ENCODE measurements at places on chromosomes 7 and 10.

DNA sequence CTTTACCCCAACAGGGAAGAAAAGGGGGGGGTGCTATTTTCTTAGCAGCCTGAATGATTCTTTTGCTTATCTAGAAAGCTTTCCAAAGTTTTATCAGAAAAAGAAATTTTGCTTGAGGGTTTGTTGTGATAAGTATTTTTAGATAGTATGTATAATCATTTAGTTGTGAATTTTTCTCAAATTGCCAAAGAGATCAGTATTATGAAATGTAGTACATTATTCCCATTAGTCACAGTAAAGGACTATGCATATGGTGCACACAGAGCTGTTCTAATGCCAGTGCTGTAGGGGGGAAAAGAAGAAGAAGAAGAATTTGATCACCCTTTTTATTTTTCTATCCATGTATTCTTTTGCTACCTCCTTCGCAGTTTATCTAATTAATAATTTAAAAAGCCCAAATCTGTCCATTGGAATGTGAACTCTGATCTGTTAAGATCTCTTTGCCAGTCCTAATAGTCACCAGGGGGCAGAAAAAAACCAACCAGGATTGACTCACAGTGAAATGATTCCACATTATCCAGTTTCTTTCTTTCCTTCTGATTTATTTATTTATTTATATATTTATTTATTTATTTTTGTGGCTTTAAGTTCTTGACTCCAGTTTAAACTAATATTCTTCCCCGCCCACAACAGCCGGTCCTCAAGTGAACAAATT is 4.7 kb downstream of the RBM20 start:
- DNase-seq: no peak

GRCh38 chr7:92613214-92613613 is 23.0 kb upstream of the FAM133B start:
- no peak for DNase-seq

- peak; percentile 15 for DNase-seq
Observed at GRCh38 chr10:127338399-127339110, 142.2 kb upstream of the INSYN2A start.

DNA sequence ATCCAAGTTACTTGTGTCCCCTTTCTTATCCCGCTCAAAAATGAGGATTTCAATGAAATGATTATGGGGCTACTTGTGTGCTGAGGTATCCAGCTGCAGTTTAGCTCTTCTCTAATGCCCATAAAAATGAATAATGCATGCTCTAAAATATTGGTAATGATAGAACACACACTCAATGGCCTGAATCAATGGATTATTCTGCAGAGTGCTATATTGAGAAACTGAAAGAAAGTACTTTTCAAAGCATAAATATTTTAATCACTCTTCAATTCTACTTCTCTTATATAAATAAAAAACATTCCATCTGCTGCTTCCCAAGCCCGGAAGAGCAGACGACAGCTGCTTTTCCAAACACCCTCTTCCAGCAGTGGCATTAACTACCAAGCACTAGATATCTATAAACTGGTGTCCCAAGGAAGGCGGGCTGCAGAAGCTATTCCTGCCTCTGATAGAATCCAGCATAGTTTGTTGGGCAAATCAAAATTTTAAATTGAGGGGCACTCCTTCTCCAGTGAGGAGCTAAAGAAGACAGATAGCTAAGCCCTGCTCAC is 284.9 kb upstream of the AOAH start:
- DNase-seq: no peak

GRCh38 chr7:25854059-25854458 is 297.9 kb upstream of the NFE2L3 start:
- DNase-seq: no peak

- DNase-seq: no peak
Observed at GRCh38 chr7:107133396-107133795, 35.4 kb upstream of the HBP1 start.

DNA sequence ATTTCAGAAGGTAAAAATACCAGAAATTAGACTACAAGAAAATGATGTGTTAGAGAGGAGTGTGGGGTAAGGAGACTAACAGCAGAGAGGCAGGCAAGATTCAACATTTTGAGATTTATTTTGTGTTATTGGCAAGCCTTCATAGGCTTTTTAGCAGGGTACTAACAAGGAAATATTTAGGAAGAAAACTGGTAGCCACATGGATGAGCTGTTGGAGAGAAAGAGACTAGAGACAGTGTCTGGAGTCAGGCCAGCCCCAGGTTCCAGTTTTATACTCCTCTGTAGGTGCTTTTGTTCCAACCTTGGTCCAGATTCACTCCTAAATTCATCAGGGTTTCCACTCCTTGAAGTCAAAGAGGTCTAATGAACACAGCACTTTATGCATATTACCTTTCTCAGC is 41.1 kb downstream of the GPRIN2 start:
- no peak for DNase-seq

GRCh38 chr10:77614778-77615625 is 22.6 kb downstream of the KCNMA1 start:
- no peak for DNase-seq

GRCh38 chr7:44184206-44184872 is 4.9 kb downstream of the GCK start:
- DNase-seq: no peak

GRCh38 chr7:26376175-26376917 is 84.7 kb downstream of the SNX10 start:
- DNase-seq: no peak
